ENCODE measurements at places on chromosomes 3 and 15. TPM values are rescaled to one million over a fixed set of nuclear protein-coding genes. Genes with fewer than 3 reads are reported as not detected.

DNA sequence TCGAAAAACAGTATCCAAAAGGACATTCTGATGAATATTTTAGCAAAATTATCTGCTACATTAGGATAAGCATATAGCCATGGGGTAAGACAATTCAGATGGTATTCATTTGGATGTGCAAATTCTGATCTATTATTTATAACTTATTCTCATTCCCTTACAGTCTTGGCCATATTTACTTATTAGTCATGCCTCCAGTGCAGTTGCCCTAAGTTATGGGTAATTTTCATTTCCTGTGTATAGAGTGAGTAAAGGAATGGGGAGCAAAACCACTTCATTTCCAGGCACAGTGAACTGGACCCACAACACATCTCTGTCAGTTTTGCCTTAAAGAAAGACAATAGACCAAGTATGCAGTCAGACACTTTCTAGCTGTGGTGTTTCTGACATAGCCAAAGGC lies 134.3 kb downstream of the POLQ start:
- H3K4me3 ChIP-seq = no peak overlapping the region
- no peaks in the 10 kb centered on the region for H3K27me3 ChIP-seq
- H3K27ac ChIP-seq = no peak overlapping the region
- H3K36me3 ChIP-seq = no peaks in the 10 kb centered on the region
- DNase-seq = no peak

- peaks cover under 1% of the 10 kb centered on the region for H3K4me1 ChIP-seq
- no peak overlapping the region for H3K4me3 ChIP-seq
- H3K27ac ChIP-seq = no peak overlapping the region
- DNase-seq = no peak
- H3K27me3 ChIP-seq = no peaks in the 10 kb centered on the region
These were observed 7.0 kb downstream of the PSTPIP1 start for GRCh38 chr15:77001966-77002365.

GRCh38 chr3:46902188-46902631 lies 24.7 kb downstream of the PTH1R start:
- peaks cover 12% of the 10 kb centered on the region for H3K27me3 ChIP-seq
- no peak overlapping the region for H3K4me3 ChIP-seq
- no peak overlapping the region for H3K27ac ChIP-seq
- peaks cover 10% of the 10 kb centered on the region for H3K4me1 ChIP-seq
- no peak for DNase-seq
- H3K36me3 ChIP-seq = no peaks in the 10 kb centered on the region

- H3K4me3 ChIP-seq = no peak overlapping the region
- H3K36me3 ChIP-seq = no peaks in the 10 kb centered on the region
- H3K4me1 ChIP-seq = no peaks in the 10 kb centered on the region
- no peak for DNase-seq
These were observed 394.1 kb downstream of the ZBBX start for GRCh38 chr3:166986000-166986399.

DNA sequence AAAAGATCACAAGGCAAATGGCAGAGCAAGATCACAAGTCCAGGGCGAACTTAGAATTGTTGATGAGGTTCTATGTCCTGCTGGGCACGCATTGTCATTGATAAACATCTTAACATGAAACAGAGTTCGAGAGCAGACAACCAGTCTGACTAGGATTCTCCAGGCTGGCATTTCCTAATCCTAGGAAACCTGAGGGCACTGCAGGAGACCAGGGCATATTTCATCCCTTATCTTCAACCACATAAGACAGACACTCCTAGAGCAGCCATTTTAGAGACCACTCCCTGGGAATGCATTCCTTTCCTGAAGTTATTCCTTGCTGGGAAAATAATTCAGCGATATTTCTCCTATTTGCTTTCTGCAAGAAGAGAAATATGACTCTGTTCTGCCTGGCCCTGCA lies 1199.9 kb downstream of the SI start:
- no peaks in the 10 kb centered on the region for H3K36me3 ChIP-seq
- no peak for DNase-seq
- no peaks in the 10 kb centered on the region for H3K27me3 ChIP-seq
- H3K4me1 ChIP-seq = no peaks in the 10 kb centered on the region

GRCh38 chr15:25783607-25784540 lies 79.3 kb downstream of the ATP10A start:
- H3K36me3 ChIP-seq = no peaks in the 10 kb centered on the region
- H3K4me3 ChIP-seq = no peak overlapping the region
- peaks cover 50% of the 10 kb centered on the region for H3K4me1 ChIP-seq
- DNase-seq = peak; percentile 54
- H3K27me3 ChIP-seq = no peaks in the 10 kb centered on the region

Gene SPINK8
- total RNA-seq = not detected

Gene FAM174B
- 38.9 TPM for total RNA-seq

Gene SKOR1
- 1.1 TPM for total RNA-seq

Data from sigmoid colon (tissue), 7 donors.